Stimulated activated CD4-positive, alpha-beta T cell treated with anti-CD3 and anti-CD28 coated beads, Interleukin-1b, Interleukin-23, amount 100 ng/mL, for 24 hours (primary cell): ENCODE measurements at places on chromosomes 2 and 18.

DNA sequence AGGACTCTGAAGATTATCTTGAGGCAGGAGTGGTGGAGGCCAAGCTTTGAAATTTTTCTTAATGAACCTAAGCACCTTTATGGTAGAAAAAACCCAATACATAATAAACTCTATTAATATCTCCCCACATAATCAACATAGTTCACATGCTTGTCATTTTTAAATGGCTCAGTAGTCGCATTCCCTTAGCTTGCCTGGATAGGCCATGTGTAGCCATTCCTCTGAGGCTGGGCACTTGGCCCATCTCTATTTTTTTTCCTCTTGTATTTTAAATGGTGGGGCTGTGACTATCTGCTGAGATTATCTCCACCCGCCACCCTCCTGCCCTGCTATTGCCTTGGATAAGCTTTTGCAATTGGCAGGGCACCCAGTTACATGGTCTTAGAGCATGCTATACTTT is 143.1 kb downstream of the FHOD3 start:
- no peak for DNase-seq

- DNase-seq, result no peak
These were observed 87.0 kb upstream of the GATA6 start for GRCh38 chr18:22082408-22082807.

DNA sequence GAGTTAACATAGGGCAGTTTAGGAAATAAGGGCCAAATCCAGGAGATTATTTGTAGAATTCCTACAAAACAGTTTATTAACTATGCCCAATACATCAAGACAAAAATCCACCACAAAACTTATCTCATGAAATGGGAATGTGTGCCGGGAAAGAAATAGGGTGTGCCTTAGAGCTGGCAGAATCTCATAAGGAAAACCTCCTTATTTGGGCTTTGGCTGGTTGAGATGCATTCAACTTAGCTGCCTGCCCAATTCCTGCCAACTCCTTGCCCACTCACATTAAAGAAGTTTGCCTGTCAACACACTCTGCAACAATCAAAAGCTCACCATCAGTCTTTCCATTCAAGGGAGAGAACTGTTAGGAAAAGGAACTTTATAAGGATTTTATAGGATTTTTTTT is 500.6 kb downstream of the SATB2 start:
- DNase-seq, result no peak

DNA sequence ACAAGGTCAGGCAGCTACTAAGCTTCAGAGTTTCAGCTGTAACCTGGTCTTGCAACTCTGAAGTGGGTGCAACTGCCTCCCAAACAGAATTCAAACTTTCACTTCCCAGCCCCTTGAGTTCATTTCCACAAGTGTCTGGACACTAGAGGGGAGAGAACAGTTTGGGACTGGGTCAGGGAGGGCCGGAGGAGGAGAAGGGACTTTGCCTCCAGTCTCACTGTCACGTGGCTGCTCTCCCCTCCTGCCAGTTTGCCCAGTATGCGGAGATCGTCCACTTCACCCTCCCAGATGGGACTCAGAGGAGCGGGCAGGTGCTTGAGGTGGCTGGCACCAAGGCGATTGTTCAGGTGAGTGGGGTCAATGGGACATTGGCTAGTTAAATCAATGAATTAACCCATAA is 20.6 kb upstream of the ANKRD53 start:
- DNase-seq, result no peak

GRCh38 chr2:112674229-112674628 is 28.5 kb downstream of the SLC20A1 start:
- DNase-seq, result no peak

- DNase-seq, result no peak
These were observed 154.6 kb downstream of the EVA1A start for GRCh38 chr2:75406131-75406581.

DNA sequence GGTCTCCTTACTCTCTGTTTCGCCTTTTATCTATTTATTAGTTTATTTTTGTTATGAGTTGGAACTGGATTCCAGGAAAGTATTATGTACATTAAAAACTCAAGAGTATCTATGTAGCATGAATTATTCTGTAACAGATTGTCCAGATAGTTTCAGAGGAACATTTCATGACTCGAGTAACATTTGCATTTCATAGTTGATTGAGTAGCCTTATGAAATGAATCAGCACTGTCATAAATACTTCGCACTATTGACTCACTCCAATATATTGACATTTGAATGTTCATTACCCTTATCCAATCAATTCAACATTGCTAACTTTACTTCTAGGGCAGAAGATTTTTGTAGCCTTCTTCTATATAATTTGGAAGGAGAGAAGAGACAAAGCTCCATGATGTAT is 11.3 kb upstream of the VRK2 start:
- no peak for DNase-seq

- no peak for DNase-seq
These were observed 3.0 kb upstream of the RTKN start for GRCh38 chr2:74444498-74445318.

- DNase-seq, result no peak
These were observed 27.5 kb downstream of the ABCA12 start for GRCh38 chr2:215110918-215111317.

DNA sequence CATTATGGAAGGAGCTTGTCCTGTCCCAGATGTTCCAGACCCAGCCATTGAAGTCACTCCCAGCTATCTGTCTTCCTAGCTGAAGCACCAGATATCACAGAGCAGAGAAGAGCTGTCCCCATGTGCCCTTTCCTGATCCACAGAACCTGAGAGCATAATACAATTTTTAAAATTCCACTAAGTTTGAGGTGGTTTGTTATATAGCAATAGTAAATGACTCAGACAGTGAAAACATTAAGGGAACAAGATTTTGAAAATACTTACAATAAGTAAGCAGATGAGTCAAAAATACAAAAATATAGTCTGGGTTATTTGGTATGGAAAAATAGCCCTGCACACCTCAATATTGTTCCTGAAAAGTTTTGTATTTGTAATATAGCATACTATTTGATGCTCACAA is 85.8 kb upstream of the GLS start:
- no peak for DNase-seq

DNA sequence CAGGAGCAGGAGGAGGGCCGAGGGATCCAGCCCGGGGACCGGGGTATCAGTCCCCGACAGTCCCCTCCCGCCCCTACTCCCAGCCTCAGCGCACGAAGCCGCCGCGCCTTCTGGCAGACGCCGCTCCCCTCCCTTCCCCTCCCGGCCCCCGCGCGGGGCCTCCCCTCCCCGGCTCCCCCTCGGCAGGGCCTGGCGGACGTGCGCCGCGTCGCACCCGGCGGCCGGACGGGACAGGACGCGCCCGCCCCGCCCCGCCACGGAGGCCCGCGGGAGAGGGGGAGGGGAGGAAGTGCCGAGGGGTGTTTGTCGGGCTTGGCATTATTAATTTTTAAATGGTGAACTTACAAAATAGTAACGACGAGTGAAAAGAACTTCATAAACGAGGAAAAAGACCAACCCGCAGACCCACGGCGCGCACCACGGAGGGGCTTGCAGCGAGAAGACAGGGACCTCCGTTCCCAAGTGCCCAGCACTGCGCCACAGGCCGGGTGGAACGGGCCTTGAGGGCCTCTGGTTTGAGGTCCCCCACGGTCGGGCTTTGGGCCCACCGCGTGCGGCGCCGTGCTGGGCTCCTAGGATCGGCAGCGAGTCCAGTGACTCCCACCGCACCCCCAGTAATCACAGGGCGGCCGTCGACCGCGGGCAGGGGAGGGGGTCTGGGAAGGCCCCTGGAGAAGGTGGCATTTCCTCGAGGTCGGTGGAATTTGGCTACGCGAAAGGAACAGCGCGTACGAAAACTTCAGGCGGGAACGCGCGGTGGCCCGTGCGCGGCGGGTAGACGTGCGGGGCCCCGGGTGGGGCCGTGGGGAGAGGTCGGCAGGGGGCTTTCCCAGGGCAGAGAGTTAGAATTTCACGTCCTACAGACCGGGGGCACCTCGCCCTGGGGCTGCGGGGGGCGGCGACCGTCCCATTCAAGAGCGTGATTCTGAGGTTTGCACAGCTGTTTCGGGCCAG is 954 bp upstream of the CTDSP1 start:
- no peak for DNase-seq

- no peak for DNase-seq
These were observed 137.5 kb upstream of the CHAC2 start for GRCh38 chr2:53630026-53630606.

GRCh38 chr2:199370150-199370780 is 87.5 kb downstream of the SATB2 start:
- no peak for DNase-seq

GRCh38 chr2:118687192-118687591 is 160.3 kb downstream of the EN1 start:
- DNase-seq, result no peak

GRCh38 chr2:177010146-177010545 is 202.4 kb upstream of the HNRNPA3 start:
- no peak for DNase-seq
